NCI-H524 treated with DMSO at 0.1 percent for 48 hours (cell line): ENCODE measurements at places on chromosomes 3 and 15.
A peak's percentile ranks its signal among the peaks of the same experiment; 100 is the strongest.

GRCh38 chr15:39362821-39363561, 217.9 kb upstream of the THBS1 start:
- peak; percentile 94 for DNase-seq

GRCh38 chr15:29114221-29115092, 155.2 kb downstream of the NSMCE3 start:
- DNase-seq: no peak

GRCh38 chr3:88312256-88312655, 162.5 kb downstream of the C3orf38 start:
- DNase-seq: no peak

GRCh38 chr3:38268522-38268921, 2.9 kb downstream of the SLC22A13 start:
- no peak for DNase-seq

- no peak for DNase-seq
These were observed 76.4 kb downstream of the CHSY1 start for GRCh38 chr15:101175401-101175800.

DNA sequence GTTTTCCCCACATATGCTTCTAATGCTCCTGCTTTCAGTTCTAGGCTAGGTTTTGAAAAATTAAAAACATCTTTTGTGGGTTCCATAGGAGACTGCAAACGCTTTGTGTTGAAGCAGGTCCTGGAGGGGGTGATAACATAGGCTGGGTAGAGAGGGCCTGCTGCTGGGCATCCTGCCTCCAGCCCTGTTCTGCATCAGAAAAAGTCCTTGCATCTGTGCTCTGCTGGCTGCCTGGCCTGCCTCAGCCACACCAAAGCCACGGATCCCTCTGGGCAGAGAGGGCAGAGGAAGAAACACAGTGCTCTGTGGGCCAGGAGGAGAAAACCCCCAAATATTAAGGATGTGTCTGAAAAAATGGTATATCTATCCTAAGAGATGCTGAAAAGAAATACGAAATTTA, 3.9 kb upstream of the ARPP21 start:
- no peak for DNase-seq

- DNase-seq: no peak
These were observed 14.5 kb upstream of the DCP1A start for GRCh38 chr3:53361852-53362251.

DNA sequence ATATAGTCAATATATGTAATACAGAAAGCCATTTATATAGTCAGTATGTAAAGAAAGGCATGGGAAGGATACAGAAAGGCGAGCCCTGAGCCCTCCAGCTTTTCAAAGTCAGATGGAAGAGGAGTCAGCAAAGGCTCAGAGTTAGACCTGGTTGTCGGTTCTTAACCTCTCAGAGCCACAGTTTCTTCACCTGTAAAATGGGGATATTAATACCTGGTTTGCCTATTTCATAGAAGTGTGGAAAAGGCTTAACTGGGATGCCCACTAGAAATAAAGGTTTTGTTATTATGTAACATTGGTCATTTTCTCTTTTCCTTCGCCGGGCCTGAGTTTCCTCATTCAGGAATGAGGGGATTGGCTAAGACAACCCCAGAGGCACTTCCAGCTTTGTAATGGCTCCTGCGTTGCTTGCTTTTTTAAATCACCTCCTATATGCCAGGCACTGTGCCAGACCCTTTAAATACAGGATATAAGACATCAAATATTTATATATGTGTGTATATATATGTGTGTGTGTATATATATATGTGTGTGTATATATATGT, 2.4 kb downstream of the CRELD1 start:
- no peak for DNase-seq

- DNase-seq: no peak
These were observed 227.7 kb downstream of the TLE3 start for GRCh38 chr15:69869881-69870505.

GRCh38 chr15:87944050-87944449, 312.5 kb downstream of the NTRK3 start:
- no peak for DNase-seq
